ENCODE measurements at places on chromosomes 7 and 10. TPM values are rescaled to one million over a fixed set of nuclear protein-coding genes. Genes with fewer than 3 reads are reported as not detected.

DNA sequence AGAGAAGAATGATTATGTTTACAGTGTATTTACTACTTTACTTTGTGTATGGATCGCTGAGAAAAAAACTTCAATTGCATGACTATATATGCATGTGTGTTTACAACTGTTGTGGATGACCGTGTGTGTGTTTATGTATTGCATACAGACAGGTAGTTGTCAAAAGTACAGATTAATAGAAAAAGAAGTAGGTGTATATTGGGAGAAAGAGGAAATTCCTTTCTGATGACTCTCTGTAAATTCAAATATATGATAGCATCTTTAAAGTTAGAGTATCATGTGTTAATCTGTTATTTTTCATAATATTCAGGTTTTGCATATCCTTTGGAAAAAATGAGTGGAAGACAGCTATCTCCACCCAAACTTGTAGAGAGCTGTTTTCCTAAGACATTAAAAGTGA lies 160.4 kb upstream of the AGR3 start:
- no peaks in the 10 kb centered on the region for H3K27me3 ChIP-seq
- H3K27ac ChIP-seq, result no peak overlapping the region
- peaks cover 8% of the 10 kb centered on the region for H3K4me1 ChIP-seq
- no peak for DNase-seq

The FAM237B gene
- total RNA-seq, result not detected

GRCh38 chr10:117726596-117727295 lies 184.2 kb downstream of the EMX2 start:
- H3K36me3 ChIP-seq, result no peaks in the 10 kb centered on the region
- no peak overlapping the region for H3K27ac ChIP-seq
- H3K27me3 ChIP-seq, result peaks cover 56% of the 10 kb centered on the region
- peaks cover 2% of the 10 kb centered on the region for H3K4me1 ChIP-seq
- H3K4me3 ChIP-seq, result no peak overlapping the region
- DNase-seq, result no peak

The CYP3A4 gene
- total RNA-seq, result not detected

DNA sequence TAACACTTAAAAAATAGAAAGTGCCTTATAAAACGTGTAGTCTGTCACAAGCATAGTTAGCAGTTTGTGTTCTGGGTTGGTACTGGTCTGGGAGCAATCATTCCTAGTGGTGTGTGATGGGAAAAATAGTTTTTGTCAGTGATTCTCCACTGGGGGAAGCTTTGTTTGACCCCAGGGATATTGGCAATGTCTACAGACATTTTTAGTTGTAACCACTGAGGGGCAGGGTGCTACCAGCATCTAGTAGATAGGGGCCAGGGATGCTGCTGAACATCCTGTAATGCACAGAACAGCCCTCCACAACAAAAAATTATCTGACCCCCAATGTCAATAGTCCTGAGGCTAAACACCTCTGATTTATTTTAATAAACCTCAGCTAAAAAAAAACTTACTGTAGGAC lies 51.6 kb upstream of the CREB5 start:
- no peak overlapping the region for H3K4me3 ChIP-seq
- H3K27me3 ChIP-seq, result peaks cover 16% of the 10 kb centered on the region
- peaks cover 2% of the 10 kb centered on the region for H3K36me3 ChIP-seq
- H3K27ac ChIP-seq, result no peak overlapping the region

DNA sequence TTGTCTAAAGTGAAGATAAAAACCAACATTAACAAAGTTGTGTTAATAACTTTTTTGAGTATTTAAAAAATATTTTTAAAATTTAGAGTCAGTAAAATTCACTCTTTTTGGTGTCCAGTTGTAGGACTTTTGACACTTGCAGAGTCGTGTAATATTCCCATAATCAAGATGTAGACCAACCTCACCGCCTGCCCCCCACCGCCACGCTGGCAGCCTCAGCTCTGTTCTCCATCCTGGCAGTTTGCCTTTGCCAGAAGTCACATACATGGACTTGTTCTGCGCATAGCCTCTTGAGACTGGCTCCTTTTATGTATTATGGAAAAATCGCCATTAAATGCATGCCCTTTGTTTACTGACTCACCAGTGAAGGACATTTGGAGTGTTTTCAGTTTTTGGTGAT lies 27.3 kb upstream of the SYCE1 start:
- H3K4me3 ChIP-seq, result no peak overlapping the region
- H3K4me1 ChIP-seq, result no peaks in the 10 kb centered on the region
- DNase-seq, result no peak
- H3K27me3 ChIP-seq, result no peaks in the 10 kb centered on the region
- no peak overlapping the region for H3K27ac ChIP-seq

Data from progenitor cell of endocrine pancreas (in vitro differentiated cells).